ENCODE measurements at places on chromosomes 2 and 18. TPM values are rescaled to one million over a fixed set of nuclear protein-coding genes. Genes with fewer than 3 reads are reported as not detected.

Gene PKDCC
- 63.9 TPM for total RNA-seq

Gene SCTR
- not detected for total RNA-seq

GRCh38 chr2:241567776-241568175 is 9.2 kb downstream of the BOK start:
- H3K27me3 ChIP-seq: no peaks in the 10 kb centered on the region
- no peak for DNase-seq
- H3K4me3 ChIP-seq: no peak overlapping the region
- peaks cover 15% of the 10 kb centered on the region for H3K36me3 ChIP-seq

DNA sequence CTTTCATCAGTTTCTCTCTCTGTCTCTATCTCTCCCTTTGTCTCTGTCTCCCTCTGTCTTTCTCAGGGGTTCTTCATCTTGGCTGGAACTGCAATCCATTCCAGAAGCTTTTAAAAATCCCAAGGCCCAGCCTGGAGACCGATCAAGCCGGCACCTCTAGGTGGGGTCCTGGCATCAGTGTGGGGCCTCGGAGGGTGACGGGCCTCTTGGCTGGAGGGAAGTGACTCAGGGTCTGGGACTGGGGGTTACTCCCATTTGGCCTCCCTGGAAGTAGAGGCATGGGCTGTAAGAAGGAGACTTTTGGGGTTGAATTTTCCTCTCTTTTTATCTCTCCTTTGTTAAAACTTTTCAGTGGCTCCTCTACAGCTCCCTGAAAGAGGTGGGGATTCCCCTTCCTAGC is 52.8 kb upstream of the OTOF start:
- no peak overlapping the region for H3K4me3 ChIP-seq
- DNase-seq: no peak
- no peaks in the 10 kb centered on the region for H3K36me3 ChIP-seq
- peaks cover 17% of the 10 kb centered on the region for H3K27me3 ChIP-seq
- H3K27ac ChIP-seq: no peak overlapping the region
- H3K4me1 ChIP-seq: no peaks in the 10 kb centered on the region
